ENCODE measurements at places on chromosomes 5 and 9.

DNA sequence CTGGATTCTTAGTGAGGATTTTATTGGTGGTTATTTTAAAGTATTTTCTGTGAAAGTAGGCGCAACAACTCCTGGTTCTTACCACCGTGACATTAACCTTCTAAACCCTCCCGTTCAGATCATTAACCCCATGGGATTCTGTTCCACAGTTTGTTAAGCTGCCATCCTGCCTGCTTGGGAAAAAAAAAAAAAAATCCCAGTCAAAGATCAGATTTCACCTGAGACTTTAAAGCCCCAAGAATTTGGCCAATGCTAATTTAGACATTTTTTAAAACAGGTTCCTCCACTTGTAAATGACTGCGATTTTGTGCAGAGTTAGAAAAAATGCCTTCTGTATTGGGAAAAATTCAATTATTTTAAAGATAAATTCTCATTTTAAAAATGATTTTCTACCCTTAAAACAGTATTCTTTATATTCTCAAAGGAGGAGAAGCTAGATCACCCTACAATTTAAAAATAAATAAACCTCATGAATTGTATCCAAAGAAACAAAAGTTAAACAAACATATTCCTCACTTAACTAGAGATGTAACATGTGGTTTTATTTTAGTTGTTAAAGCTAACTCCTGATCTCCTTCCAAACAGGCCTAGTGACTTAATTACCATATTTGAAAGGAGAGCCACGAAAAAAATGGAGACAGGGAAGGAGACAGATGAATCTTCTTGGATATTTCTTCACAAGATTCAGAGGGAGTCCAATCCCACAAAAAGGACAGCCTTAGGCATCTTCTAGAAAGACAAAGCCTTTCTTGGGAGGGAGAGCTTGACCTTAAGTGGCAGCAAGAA is 93.1 kb upstream of the IFNK start:
- DNase-seq, result no peak

- DNase-seq, result peak; percentile 17
These were observed 526.7 kb upstream of the TYRP1 start for GRCh38 chr9:12166518-12166917.

DNA sequence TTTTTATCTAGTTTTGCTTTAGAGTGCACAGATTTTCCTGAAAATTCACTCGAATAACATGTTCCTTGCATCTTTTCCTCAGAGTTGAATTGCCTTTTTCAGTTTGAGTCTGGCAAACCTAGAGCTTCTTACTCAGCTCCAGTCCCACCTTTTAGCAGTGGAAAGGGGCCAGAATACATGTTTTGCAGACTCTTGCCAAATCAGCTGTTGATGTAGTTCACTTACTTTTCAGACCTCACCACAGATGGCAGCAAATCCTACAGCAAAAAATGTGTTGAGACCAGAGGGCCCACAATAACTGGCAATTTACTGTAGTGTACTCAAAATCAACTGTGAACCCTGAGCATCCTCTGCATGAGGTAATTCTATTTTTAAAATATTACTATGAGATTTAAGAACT is 545.2 kb upstream of the ACO1 start:
- no peak for DNase-seq

DNA sequence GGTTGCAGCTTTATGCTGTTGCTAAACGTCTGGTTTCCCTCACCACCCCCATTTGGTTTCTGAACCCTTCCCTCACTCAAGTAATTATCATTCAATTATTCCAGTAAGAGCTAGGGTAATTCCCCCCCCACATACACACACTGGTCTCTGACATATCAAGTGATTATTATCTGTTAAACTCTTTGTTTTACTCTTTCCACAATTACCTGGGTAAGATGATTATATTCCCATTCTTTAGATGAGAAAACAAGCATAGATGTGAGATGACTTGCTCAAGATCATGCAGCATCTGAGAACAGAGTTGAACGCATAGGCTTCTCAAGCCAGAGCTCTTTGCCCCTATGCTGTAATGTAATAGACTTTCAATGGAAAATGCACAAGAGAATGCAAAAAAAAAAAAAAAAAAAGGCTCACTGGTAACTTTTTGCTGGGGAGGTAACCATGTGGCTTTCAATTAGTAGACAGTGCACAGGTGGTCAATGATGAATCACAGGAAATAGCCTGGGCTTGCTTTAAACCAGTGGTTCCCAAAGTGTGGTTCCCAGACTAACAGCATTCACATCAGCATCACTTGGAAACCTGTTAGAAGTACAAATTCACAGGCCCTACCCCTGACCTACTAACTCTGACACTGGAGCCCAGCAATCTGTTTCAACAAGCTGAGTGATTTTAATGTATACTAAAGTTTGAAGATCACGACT is 87.6 kb downstream of the PIK3R1 start:
- no peak for DNase-seq

GRCh38 chr9:31573561-31573960 is 810.9 kb upstream of the ACO1 start:
- DNase-seq, result no peak

DNA sequence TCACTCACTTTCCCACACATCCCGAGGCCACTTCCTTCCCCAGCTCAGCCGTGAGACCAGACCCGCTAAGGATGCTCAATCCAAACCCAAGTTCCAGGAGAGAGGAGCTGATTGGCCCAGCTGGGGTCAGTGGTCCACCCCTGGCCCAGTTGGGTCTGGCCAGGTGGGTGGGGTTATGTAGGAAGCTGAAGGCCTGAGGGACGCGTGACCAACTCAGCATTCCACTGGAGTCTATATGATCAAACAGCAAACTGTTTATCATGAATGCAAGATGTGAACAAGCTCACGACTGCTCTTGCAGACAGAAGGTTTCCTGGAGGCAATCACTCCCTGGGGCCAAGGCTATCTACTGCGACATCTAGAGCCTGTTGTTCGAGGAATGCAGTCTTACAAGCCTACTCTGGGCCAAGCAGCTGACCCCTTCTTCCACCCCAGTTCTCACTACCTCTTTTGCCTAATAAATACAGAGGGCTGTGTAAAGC is 4.9 kb upstream of the RAPGEF1 start:
- DNase-seq, result no peak

GRCh38 chr5:148739023-148739422 is 84.7 kb upstream of the HTR4 start:
- no peak for DNase-seq

GRCh38 chr9:110142868-110143481 is 65.0 kb downstream of the C9orf152 start:
- no peak for DNase-seq

- no peak for DNase-seq
These were observed 106.3 kb downstream of the ROR2 start for GRCh38 chr9:91843623-91844148.

DNA sequence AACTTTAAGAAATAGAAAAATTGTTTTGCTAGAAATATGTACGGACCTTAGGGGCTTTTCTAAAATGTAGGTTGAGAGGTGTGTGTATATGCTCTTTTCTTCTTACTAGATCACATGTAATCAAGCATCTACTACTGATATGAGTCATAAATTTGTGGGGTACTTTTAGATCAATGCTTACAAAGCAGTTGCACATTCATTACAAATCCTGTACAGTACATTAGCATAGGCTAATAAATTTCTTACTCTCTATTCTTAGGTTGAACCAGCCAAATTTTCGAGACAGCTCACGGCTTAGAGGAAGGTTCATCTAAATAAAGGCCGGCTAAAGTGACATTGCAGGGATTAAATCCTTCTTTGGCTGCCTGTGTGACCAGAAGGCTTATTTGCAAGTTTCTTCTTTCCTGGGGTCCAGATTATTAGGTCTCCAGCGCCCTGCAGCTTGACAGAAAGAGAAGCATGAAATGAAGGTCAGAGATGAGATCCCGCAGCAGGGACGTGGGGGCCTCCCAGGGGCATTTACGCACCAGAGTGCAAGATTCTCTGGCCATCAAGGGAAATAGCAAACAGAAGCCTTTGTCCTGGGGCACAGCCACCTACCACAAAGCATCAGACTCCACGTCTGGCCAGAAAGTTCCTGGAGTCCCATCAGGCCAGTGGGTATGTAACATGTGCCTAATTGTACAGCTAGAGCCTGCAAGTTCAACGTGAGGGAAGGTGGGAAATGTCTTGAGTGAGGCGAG is 53.0 kb downstream of the NIM1K start:
- DNase-seq, result no peak

- DNase-seq, result no peak
These were observed 84.0 kb downstream of the RXRA start for GRCh38 chr9:134410071-134410834.

- DNase-seq, result no peak
These were observed 30.6 kb downstream of the VAV2 start for GRCh38 chr9:133961226-133962165.

GRCh38 chr5:181186986-181187499 is 18.0 kb downstream of the TRIM7 start:
- no peak for DNase-seq

DNA sequence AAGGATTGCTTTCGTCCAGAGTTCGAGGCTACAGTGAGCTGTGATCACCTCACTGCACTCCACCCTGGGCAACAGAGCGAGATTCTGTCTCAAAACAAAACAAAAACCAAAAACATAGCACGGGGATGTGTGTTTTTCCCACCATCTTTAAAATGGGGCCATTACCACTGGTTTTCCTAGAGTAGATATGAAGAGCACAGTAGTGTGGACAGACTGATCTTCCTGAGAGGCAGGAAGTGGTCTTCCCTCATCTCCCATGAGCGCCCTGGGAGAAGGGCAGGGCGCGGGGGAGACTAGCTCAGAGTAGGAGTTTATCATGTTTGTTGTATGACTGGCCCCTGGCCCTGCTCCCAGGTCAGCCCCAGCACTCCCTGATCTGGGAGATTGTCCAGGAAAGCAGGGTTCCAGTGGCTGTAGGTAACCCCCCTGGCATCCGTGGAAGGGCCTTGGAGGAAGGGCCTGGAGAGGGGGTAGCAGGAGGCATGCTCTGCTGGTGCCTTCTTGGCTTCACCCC is 2.3 kb downstream of the SUSD3 start:
- DNase-seq, result no peak

DNA sequence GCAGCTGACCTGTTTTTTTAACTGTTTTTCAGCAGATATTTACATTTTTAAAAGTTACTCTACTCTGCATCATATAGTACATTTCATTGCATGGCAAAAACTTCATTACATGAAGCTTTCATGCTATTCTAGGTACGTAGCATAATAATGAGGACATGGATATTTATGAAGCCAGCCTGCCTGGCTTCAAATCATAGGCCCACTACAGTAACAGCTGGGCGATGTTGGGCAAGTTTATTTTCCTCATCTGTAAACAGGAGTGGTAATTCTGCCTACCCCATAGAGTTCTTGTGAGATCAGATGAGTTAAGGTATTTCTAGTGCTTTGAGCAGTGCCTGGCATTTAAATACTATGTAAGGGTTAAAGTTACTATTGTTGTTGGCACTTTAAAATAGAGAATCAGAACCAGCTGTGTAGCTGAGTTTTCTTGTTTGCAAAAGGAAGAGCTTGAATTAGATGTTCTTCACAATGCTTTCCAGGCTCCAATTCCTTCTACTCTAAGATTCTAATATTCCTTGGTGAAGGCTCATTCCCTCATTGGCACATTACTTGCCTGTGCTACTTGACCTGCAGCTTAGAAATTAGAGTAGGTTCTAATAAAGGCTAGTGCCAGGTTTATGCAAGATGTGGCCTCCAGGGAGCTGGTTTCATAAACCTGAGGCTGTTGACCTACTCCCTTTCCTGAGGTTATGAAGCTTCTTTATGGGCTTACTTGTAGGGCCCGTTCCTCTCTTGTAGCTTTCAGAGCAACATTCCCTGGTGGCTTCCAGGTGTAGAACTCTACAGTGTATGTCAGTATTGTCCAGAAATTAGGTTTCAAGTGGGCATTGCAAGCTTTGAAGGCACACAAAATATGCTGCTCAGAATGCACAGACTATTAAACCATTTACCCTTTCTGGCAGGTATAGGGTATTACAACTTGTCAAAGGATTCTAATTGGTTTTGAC is 14.5 kb downstream of the ANP32B start:
- DNase-seq, result no peak

DNA sequence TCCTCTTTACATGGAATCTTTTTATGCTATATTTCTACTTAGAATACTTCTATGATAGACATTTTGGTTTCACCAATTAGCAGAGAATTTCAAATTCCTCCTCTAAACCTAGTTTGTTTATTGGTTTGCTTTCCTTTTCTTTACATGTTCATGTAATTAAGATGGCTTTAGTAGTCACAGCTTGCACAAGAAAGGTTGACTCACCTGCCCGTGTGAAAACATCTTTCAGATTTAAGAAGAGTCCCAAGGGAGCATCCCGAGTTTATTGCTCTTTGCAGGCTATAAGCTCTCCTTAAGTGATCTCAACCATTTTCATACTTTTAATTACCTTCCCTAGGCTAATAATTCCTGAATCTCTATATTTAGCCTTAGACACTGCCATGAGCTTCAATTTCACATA is 28.9 kb downstream of the TYRP1 start:
- DNase-seq, result no peak

DNA sequence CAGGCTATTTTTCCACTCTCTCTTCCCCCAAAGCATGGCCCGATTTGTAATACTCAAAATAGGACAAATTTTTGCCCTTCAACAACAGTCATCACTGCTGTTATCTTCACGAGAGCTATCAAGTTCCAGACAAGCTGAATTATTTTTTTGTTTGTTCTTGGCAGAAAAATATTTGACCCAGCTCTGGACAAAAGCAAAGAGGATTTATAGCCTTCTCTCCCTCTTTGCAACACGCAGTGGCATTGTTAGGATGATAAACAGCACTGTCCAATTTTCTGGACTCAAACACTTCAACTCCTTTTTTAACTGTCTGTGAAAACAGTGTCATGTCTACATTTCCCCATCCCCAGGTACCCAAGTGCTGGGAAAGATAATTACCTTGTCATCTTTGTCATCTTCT is 160.3 kb downstream of the SLF1 start:
- no peak for DNase-seq

DNA sequence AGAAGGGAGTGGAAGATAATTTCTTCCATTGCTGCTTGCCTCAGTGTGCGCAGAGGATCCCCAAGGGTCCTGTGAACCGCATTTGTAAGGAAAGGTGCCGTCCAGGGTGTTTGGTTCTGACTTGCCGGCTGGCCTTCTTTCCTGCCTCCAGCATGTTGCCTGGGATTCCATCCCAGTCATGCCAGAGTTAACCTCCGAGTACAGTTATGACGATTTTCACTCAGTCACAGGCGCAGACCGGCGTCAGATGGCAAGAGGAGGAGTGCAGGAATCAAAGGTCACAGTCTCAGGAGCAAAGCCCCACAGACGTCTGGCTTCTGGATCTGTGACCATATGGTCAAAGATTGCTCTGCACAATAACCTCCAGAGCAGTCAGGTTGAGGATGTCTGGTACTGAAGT is 5.9 kb upstream of the GADD45G start:
- no peak for DNase-seq

GRCh38 chr9:133943036-133943780 is 48.9 kb downstream of the VAV2 start:
- DNase-seq, result no peak

DNA sequence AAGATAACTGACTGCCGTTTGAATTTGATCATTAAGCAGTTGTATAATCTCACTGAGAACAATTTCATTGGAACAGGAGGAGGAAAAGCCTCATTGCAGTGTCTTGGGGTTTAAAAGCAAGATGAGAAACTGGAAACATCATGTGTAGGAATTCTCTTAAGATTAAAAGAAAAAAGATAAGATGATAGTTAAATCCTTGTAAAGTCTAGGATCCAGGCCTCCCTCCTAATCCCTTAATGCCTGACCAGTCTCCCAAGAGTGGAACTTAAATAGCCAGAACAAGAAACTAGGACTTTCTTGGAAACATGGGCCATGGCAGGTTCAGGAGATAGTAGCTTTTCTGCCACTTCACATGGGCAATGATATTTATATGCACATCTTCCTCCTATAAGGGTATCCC is 37.0 kb upstream of the LRRC19 start:
- no peak for DNase-seq
